ENCODE measurements at places on chromosomes 1 and 21.

- DNase-seq: no peak
These were observed 96.3 kb upstream of the SLC2A1 start for GRCh38 chr1:43054961-43055360.

DNA sequence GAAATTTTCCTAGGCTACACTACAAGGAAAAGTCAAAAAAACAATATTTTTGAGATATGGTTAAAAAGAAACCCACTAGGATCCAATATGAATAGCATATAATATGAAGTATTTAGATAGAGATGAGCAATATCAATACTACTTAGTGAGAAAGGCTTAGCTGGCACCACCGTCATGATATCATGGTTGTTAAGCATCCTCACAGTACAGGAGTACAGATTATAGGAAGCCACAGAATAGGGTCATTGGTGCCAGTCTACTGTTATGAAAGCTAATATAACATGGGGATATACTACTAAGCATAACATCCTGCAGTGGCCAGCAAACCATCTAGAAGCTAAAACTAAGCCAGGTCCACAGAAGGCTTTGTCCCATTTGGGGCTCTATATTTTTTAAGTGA, 28.4 kb upstream of the NRIP1 start:
- DNase-seq: no peak

- DNase-seq: peak; percentile 60
These were observed 18.8 kb downstream of the ELF3 start for GRCh38 chr1:202029171-202029665.

- DNase-seq: no peak
These were observed 195.2 kb upstream of the JUN start for GRCh38 chr1:58979086-58979485.

- DNase-seq: no peak
These were observed 77.7 kb upstream of the ADAM30 start for GRCh38 chr1:119974013-119974412.

- DNase-seq: no peak
These were observed 20.7 kb upstream of the KIF1B start for GRCh38 chr1:10189659-10190058.

DNA sequence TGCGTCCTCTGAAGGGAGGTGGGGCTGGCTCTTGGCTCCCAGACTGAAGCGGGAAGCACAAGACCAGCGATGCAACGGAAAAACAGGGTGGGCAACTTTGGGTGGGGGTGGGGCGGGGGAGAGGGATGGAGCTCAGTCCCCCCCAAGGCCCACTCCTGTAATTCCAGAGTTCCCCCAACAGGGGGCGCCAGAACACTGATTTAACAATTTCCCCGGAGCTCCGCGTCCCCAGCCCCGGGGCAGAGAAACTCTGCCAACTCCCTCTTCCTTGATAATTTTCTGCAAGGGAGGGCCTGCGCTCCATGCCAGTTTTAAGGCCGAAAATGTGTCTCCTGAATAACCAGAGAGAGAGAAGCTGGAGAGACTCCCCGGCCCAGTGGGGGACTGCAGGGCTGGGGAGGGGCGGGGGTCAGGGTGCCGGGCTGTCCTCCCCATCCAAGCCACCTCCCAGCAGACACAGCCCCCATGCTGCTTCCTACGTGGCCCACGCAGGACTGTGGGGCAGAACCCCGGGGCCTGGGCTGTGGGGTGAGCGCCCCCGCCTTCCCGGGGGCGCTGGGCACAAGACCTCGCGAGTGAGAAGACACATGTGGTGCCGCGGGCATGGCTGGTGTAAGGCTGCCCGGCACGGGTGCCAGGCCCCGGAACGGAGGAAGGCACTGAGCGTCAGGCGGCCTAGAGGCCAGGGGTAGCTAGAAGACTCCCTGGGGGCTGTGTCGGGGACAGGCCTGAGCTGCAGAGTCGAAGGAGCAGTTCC, 51.4 kb downstream of the KIF21B start:
- peak; percentile 80 for DNase-seq

DNA sequence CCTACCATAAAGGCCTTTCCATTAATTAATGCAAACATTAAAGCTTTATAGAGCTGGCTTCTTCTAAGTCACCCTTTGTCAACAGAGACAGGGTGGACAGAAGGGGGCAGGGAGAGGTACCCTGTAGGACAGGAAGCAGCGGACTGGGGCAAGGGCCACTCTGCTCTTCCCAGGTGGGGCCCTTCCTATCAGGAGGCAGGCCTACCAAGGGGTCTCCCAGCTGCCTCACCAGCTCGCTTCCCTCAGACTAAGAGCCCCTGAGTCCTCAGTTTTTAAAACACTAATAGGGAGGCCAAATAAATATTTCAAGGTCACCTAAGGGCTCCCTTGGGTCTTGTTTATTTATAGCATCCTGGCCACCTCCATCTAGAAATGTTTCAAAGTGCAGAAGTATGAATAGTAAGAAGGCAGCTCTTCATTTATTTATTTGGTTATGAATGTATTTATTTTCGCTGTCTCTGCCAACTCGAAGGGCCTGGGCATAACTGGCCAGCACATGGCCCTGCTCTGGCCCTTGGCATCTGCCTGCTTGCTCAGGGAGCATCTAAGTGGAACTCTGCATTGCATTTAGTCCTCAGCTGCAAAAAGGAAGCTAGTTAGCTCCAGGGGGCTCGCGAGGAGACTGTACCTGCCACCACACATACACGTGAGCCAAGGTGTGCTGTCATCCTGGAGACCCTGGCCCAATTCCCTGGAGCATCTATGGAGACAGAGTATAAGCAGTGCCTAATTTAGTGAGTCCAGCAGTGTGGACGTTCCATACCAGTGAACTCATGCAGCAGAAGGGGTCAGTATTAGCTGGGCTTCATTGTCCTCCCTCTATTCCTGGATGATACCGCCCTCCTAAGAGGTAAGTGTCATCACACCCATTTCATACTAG, 395.1 kb upstream of the VAMP3 start:
- DNase-seq: no peak

DNA sequence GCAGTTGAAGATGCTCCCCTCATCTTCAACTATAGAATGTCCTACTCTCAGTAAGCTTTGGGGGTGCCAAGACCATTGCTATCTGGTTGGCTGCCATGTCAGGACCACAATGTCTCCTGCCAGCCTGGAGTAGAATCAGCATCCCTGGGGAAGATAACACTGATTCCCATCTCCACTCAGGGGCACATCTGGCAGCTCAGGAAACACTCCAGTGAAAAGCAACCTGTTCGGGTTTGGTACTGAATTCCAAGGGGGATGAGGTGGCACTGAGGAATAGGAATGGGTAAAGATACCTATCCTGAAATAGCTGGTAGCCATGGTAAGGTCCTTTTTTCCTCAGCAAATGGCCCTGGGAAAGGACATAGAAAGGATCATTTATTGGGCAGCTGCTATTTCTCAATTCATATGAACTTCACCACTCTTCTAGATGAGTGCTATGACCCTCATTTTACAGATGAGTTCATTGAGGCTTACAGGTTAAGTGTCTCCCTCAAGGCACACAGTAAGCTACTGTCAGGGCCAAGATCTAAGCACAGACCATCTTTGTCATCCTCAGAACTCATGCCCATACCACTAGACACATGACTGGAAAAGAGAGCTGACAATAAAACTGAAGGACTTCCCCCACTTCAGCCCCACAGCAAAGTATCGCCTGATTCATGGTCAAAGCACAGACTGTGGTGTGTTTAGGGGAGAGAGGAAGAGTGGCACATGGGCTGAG, 31.4 kb downstream of the AK2 start:
- no peak for DNase-seq

DNA sequence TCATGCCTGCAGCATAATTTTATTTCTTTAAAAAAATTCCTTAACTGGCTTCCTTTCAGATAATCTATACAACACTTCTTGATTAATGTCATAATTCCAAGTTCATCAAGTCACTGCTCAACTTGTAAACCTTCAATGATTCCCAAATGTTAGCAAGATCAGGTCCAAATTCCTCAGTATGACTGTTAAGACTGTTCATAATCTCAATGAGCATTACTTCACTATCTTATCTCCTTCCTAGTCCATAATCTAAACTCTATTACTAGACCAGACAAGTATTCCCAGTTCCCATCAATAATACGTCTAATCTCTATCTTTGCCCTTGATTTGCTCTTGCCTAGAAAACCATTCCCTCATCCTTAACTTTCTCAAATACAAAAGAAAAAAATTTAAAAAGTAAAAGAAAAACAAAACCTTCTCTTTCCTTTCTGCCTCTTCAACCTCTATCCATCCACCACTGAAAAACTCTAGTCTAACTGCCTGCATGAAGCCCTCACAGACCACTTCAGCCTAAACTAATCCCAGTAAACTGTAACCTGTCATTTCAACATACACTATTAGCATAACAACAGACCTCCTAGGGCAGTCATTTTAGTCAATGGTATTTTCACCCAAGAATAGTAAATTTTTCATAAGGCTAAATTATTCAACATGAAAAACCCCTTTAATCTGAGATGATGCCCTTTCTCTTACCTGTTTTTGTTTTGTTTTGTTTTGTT, 15.5 kb downstream of the LUZP1 start:
- DNase-seq: no peak

DNA sequence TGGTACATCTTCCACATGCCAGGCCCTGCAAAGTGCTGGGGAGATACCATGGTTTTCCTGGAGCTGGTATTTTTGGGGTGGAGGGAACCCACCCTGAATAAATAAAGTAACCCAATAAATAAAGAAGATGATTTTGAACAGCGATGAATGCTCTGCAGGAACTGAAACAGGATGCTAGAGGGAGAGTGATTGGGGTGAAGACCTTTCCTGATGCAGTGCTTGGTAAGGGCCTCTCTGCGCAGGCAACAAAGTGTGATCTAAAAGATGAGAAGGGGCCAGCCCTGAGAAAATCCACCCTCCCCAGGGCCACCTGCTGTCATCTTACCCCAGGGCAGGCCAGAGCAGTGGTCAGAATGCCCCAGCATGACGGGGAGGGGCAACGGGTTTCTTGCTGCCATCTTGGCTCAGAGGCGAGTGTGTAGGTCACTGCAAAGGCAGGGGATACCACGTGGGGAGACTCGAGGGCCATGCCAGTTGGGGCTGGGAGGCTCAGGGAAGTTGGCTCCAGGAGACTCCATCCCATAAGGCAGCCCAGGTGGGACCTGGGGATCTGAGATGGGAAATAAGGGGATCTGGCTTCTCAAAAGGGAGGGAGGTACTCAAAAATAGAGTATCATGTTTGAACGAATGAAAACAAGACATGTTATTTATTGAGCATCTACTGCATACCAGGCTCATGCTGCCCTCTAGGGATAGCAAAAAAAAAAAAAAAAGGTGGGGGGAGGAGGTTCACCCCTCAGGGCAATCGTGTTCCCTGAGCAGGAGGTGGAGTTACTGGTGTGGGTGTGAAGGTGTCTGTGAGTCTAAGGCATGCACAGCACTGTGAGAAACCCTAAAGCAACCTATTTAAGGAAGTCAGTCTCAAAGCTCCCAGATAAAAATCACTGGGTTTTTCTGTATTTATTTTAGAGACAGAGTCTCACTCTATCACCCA, 2.8 kb downstream of the SRARP start:
- no peak for DNase-seq

DNA sequence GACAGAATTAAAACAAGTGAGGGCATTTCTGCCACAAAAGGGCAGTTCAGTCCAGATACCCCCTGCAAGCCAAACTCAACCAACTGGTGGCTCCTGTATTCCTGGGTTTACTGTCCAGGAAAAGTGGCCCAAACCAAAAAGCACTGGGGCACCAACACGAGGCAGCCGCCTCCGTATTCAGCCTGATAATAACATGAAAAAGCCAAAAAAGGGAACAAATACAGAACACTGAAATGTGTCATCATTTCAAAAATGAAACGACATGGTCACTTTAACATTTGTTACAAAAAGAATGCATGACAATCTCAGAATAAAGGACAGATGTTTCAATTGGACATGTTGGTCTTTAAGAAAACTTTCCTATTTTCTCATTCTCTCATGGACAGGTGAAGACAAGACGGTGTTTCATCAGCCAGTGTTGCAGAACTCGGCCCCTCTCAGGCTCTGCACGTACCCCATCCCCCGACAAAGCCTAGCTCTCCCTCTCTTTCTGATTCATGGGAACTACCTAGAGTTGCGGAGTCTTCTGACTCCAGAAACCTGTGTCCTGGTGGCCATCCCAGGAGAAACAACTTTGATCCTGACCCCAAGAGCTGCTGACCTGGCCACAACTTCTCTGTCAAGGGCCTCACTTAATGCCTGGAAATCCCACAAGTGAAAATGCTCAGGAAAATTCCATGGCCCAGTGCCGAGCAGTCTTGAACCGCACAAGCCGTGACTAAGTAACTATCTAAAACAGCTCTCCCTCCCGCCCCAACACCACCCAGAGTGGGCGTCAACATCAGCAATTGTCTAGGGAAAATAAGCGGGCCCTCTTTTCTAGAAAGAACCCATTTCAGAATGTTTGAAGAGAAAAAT, 27.1 kb downstream of the ZBTB17 start:
- no peak for DNase-seq

DNA sequence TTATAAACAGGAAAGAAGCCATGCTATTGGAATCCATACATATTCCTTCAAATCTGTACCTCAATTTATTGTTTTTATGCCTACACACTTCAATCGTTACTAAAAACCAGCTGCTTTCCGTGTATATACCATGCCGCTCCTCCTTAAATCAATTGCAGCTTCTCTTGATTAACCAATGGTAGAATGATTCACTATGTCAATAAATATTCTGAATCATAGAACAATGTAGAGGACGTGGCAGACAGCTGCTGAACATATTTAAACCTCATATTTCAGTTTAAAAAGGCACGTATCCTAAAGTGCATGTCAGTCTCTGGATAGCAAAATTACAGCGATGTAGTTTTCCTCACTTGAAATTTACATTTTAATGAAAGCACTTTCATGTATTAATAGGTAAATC, 100.4 kb downstream of the MRPL39 start:
- DNase-seq: no peak

DNA sequence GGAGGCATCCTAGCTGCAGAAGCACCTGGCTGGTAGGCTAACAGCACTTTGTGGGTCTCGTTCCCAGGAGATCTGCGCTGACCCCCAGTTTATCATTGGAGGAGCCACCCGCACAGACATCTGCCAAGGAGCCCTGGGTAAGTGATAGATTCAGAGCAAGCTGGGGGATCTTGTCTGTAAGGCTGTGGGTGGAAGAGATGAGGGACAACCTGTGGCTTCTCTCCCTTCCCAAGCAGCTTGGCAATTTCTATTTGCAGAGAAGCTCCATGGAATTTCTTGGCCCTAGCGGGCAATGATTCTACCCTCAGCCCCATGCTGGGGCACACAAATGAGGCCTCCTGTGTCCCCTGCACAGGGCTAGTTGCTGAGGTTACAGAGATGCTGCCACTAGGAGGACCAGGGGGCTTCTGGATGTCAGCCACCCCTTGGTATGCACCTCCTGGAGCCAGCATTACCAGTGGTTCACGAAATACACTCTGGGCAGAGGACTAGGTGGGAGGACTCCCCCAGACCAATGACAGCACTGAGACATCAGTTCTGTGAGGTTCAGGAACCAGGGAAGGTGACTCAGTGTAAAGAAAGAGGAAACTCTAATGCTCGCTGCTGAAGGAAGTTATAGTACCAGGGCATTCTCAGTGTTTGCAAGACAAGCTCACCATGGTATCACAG, 5.5 kb downstream of the CAPN2 start:
- no peak for DNase-seq

GRCh38 chr1:194515916-194516315, 1329.5 kb upstream of the B3GALT2 start:
- no peak for DNase-seq

All from NCI-H2081 (cell line).